Panc1 (cell line): ENCODE measurements at places on chromosomes 1 and 21.
A peak's percentile ranks its signal among the peaks of the same experiment; 100 is the strongest.

DNA sequence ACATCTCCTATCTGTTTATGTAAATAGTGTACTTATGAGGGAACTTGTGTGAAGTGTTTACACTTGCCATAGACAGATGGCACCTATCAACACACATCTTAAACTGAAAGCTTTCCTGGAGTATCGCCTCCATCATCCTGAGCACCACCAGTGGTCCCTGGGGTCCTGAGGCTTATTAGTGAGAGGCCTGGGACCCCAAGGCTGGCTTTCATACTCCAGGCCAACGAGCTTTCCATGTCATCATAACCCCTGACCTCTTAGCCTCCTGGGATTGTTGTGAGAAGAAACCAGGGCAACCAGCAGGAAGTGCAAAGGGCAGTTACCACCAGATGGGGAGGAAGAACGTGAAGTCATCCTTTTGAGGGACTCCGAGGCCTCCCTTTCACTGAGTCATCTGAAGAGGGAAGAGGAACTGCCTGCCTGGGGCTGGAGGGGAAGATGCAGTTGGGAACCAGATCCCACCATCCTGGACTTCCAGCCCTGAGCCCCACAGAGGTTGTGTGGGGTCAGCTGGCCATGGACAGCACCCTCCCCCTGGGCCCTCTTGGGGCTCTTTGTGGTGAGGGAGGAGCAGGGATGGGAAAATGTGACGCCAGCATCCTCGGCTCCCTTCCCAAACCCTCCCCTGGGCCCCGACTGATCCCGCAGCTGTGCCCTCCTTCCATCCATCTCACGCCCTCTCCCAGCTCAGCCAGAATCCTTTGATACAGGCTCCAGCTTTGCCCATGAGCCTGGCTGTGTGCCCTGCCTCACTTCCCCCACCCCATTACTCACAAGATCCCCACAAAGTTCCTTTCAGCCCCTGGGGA lies 5.8 kb downstream of the INKA2 start:
- no peak for DNase-seq

- DNase-seq = no peak
Observed at GRCh38 chr1:44061857-44062256, 30.6 kb upstream of the SLC6A9 start.

- no peak for DNase-seq
Observed at GRCh38 chr1:97066860-97067259, 345.3 kb downstream of the PTBP2 start.

- peak; percentile 46 for DNase-seq
Observed at GRCh38 chr1:108561689-108562326, 1.9 kb downstream of the EEIG2 start.
